ENCODE measurements at places on chromosomes 6 and 20.
A peak's percentile ranks its signal among the peaks of the same experiment; 100 is the strongest.

GRCh38 chr20:8530022-8530421 is 398.0 kb downstream of the PLCB1 start:
- peak; percentile 41 for DNase-seq

DNA sequence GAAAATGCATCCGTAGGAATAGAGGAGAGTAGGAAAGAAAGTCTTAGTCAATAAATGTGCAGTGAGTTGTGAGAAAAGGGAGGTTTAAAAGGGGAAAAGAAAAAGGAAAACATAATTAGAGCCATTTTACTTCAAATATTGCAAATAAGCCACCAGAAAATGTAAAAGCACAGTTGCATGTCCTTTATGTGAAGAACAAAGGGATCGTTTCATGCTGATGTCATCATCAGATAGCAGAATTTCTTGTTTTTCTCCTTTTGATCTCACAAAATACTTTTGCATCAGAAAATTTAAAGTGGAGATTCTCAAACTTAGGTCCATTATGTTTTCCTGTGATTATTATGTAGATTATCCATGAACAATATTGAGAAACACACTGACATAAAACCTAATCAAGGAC is 166.7 kb downstream of the HAO1 start:
- no peak for DNase-seq

GRCh38 chr20:35510951-35511735 is 18.3 kb downstream of the C20orf173 start:
- DNase-seq = no peak

- DNase-seq = no peak
These were observed 57.2 kb downstream of the CHD6 start for GRCh38 chr20:41560970-41561369.

GRCh38 chr20:6651016-6651415 is 116.5 kb upstream of the BMP2 start:
- no peak for DNase-seq

DNA sequence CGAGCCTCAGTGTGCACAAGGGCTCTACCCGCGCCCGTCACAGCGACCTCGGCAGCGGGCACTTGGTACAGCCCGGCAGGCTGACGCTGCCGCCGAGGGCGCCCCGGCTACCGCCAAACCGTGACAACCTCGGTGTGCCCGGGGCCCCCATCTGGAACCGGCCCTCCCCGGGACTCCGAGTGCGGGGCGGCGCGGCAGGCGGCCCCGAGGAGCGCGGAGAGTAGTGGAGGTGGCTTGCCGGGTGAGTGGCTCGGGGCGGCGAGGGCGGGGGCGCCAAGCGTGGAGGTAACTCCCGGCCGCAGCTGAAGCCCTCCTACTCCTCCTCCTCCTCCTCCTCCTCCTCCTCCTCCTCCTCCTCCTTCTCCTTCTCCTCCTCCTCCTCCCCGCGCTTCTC is at the start of gene ISM1:
TSS of gene ISM1 (plus strand) at position 371 of the 394 bp plus-strand sequence. CDS start 503 bp downstream, outside the sequence.
- peak; percentile 53 for DNase-seq

- no peak for DNase-seq
These were observed 253.5 kb downstream of the NRN1 start for GRCh38 chr6:5753209-5753608.

- peak; percentile 95 for DNase-seq
These were observed 85.6 kb downstream of the MRPL14 start for GRCh38 chr6:44041461-44042260.

DNA sequence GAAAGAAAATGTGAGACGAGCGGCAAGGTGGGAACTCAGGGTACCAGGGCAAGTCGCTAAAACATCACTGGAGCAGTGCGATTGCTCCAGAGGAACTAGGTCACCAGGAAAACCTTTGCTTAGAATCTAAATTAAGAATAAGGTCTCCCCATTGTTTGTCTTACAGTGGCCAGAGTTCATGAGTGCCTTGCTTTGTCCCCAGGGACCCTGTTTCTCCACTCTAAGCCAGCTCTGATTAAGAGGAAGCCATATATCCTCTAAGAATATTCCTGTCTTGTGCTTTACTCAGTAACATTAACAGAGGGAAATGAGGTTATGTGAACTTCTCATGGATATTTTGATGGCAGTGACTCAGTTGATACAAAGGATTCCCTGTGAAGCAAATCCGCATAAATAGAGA is 305.8 kb downstream of the CD83 start:
- DNase-seq = no peak

- no peak for DNase-seq
These were observed 655.3 kb downstream of the RNF144B start for GRCh38 chr6:19042420-19042819.

DNA sequence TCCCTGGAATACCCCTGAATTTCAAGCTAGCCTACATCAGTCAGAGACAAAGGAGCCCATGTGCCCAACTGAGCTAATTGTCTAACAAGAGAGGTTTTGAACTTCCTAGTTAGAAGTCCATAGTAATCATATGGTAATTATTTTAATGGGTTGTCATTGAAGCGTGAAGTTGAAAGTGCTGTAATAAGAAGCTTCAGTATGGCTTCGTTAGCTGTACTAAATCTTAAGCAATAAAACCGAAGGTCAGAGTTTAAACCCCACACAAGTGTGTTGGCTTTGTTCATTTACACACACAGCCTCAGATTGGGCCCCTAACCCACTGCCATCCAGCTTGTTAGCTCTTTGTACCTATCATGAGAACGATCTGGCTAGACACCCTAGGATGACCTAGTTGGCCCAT is 195.6 kb upstream of the RIN2 start:
- DNase-seq = no peak

GRCh38 chr6:42367353-42368011 is 84.2 kb downstream of the TRERF1 start:
- peak; percentile 47 for DNase-seq

- no peak for DNase-seq
These were observed 46.2 kb downstream of the EDN1 start for GRCh38 chr6:12336121-12336971.

DNA sequence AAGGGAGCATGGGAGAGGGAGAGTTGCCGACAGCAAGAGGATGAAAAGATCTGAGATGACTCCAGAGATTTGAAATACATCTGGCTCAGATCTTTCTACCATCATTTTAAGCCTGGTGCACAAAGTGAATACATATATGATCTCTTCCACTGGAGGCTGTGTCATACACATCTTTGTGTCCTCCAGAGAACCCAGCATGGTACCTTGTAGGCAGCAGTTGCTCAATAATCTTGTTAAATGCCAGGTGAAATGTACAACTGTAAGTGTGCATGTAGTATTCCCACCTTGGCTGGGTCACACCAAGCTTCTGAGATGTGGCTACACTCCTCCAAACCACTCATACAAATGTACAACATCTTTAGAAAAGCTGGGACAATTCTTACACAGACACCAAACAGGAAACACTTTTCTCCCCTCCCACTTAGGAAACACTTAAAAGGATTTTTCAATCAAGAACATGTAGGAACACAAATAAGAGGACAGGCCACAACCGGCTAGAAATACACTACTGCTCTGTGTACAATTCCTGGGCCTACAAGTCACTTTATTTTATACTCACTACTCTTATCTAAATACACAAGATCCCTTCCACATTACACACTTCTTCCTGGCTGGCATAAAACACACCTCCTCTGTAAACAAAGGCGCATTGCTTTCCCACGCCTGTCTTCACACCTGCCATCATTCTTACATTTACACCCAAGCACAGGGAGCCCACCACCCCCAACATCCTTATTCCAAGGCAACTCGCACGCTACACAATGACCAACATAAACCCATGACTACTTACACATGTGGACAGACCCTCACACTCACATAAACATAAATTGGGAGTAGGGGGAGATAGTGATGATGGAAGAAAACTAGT is 3.8 kb upstream of the IER3 start:
- no peak for DNase-seq

- peak; percentile 78 for DNase-seq
These were observed 520 bp downstream of the SLC24A3 start for GRCh38 chr20:19212821-19213502.

DNA sequence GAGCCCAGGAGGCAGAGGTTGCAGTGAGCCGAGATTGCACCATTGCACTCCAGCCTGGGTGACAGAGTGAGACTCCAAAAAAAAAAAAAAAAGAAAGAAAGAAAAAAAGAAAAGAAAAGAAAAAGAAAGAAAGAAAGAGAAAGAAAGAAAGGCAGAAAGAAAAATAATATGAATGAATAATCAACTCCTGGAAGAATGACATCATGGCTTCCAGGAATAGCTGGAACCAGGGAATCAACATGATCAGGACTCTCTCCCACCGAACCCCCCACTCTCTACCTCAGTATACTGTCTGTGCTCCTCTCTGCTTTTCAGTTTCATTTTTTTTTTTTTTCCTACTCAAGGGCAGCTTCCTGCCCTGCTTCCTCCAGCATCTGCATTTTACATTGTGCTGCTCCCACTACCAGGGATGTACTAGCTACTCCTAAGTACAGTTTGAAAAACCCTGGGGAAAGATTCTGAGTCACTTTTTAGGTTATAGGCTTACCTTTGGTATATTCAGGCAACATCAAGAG is 19.7 kb upstream of the MTCL3 start:
- no peak for DNase-seq

DNA sequence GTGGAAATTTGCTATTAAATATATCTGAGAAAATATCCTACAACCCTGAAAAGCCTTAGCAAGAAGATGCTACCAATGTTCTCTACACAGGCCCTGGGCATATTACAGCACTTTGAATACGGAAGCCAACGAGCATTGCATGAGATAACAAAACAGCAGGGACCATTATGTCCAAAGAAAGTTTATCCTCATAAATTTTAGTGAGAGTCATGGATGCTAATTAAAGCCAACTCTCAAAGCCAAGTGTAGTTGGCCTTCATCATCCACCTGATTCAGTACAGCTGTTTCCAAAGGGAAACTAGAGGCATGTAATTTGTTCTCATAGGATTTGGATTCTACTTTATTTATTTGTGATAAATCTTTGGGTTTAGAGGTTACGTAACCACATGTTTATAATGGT is 564.8 kb downstream of the RFPL4B start:
- DNase-seq = peak; percentile 28

GRCh38 chr6:69918813-69919475 is 52.6 kb downstream of the COL19A1 start:
- no peak for DNase-seq

- DNase-seq = peak; percentile 75
These were observed 435 bp downstream of the CENPB start for GRCh38 chr20:3786126-3786484.
